Stimulated activated CD8-positive, alpha-beta memory T cell treated with anti-CD3 and anti-CD28 coated beads, Interleukin-2, amount 100 ng/mL, for 48 hours (primary cell): ENCODE measurements at places on chromosomes 5 and 9.

- no peak for DNase-seq
Measured at GRCh38 chr5:103513701-103514100, 48.9 kb downstream of the NUDT12 start.

DNA sequence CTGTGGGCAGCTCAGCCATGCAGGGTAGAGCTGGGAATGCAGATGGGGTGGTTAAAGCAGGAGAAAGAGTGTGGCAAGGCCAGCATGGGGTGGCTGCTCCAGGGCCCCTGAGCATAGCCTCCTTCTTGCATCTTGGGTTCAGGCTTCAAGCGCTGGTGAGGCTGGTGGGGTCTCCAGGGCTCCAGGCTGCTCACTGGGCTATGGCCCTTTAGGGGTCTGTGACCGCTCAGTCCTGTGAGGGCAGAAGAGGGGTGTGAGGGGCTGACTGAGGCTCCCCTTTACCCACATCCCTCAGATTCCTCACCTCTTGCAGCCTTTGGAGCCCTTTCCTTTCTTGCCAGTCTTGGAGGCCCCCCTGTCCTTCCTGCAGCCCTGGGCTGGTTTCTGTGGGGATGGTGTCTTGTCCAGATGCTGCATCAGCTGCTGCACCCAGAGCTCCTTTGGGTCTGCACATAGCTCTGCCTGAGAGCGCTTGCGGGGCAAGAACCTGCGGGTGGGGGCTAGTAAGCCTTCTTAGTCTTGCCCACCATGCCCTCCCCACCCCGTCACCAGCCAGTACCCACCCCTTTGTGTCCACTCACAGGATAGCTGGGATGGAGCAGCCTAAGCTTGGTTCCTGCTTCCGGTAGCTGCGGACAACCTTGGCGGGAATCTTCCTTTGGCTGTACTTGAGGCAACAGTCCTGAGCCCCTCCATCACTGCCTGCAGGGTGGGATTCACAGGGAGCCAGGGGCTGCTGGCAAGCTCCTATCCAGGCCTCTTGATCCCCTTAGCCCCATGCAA is 549 bp downstream of the CCL21 start:
- no peak for DNase-seq

GRCh38 chr5:103333376-103333775 is 74.8 kb downstream of the MACIR start:
- DNase-seq, result no peak

GRCh38 chr5:33153831-33154230 is 286.9 kb upstream of the TARS1 start:
- DNase-seq, result no peak

GRCh38 chr5:123874600-123875201 is 362.7 kb downstream of the CSNK1G3 start:
- DNase-seq, result no peak

DNA sequence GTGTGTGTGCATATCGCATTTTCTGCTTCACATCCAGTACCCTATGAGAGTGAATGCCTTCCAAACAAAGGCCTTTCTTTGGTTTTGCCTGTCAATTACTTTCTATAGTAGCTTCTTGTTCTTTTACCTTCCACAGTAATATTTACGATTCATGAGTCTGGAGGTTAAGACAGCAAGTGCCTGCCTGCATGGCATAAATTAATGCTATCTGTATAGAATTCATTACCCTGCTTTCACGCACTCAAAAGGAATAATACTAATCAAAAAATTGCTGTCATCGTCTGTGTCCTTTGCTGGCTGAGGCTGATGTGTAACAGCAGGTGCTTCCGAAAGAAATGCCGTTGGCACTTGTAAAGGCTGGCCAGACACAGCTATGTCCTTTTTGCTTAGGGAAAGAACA is 1304.4 kb upstream of the CDH6 start:
- no peak for DNase-seq

- DNase-seq, result no peak
Measured at GRCh38 chr5:95975703-95976102, 14.1 kb upstream of the ELL2 start.

GRCh38 chr5:67377631-67378030 is 181.0 kb upstream of the CD180 start:
- DNase-seq, result no peak

GRCh38 chr9:68827837-68828744 is 123.1 kb downstream of the PIP5K1B start:
- DNase-seq, result no peak

- no peak for DNase-seq
Measured at GRCh38 chr9:16459421-16460148, 410.9 kb downstream of the BNC2 start.

GRCh38 chr9:89436963-89437625 is 60.8 kb downstream of the SEMA4D start:
- no peak for DNase-seq

DNA sequence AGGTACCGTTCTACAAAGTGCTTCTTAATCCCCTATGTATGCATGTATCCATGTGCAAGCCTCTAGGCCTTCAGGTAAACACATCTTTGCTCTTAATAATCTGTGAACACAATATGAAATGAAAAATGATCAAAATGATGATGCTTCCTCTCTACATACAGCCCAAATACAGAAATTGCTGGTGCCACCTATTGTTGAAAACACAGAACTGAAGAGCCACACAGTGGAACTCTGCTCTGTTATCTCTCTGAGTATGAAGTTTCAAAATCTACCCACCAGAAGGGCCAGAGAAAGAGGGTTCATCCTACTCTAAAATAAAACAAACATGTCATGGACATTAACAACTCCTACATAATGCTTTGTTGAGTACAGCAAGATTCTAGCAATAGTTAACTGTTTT is 71.3 kb downstream of the GLIS3 start:
- no peak for DNase-seq

GRCh38 chr5:170434966-170435605 is 45.9 kb upstream of the KCNMB1 start:
- peak; percentile 55 for DNase-seq

- no peak for DNase-seq
Measured at GRCh38 chr9:88791105-88791805, 200.0 kb upstream of the S1PR3 start.
